ENCODE measurements at places on chromosomes 3 and 15. TPM values are rescaled to one million over a fixed set of nuclear protein-coding genes. Genes with fewer than 3 reads are reported as not detected.
A peak's percentile ranks its signal among the peaks of the same experiment; 100 is the strongest.

DNA sequence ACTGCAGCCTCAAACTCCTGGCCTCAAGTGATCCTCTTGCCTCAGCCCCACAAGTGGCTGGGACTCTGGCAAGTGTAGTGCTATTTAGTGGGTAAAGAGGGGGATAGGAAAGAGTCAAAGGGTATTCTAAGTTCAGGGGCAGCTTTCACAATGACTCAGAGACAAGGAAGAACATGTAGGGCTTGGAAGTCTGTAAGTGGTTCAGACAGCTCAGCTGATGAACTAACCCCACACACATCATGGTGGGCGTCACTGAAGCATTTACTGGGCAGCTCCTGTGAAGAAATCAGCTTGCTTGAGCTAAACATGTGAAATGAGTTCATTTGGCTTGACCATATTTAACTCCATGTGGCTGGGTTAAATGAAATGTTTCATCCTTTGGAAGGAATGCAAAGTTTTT lies 34.6 kb upstream of the THSD4 start:
- peak; percentile 70 for ATAC-seq

GRCh38 chr3:61686228-61686648 lies 124.9 kb downstream of the PTPRG start:
- ATAC-seq, result no peak

DNA sequence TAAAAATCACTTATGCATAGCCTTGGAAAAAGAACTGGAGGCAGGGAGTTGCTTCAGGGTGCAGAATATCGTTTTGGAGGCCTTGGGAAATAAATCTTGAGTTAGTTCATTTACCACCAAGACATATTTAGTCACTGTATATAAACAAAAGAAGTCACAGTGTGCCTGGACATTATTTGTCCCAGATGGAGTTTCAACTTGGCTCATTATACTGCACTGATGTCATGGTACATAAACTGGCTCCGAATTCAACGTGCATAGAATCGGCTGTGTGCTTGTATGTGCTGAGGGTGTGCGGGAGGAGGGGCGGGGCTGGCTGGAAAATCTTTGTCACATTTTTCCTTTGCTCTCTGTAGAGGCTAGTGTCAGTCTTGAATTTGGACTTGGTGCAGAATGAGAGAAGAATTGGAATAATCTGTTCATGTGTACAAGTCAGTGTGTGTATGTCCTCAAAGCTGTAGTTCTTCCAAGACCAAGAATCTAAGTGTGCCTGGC lies 86.6 kb downstream of the FNDC3B start:
- ATAC-seq, result no peak

Gene TGM5
- total RNA-seq, result 13.5 TPM

DNA sequence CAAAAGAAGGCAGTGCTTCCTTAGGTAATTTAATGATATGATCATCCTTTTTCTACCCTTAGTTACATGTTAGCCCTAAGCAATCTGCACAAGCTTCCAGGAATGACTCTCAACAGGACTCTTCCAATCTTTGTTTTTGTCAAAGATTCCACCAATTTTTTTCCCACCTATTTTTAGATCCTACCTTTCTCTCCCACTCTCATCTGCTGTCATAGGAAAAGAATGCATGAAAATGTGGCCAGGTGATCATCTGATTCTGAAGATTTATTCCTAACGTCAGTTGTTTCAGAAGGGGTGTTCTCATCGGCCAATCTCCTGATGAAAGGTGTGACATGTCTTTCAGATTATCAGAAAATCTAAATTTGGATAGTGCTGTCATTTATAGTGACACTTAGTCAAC lies 7.2 kb downstream of the CCDC54 start:
- ATAC-seq, result no peak

DNA sequence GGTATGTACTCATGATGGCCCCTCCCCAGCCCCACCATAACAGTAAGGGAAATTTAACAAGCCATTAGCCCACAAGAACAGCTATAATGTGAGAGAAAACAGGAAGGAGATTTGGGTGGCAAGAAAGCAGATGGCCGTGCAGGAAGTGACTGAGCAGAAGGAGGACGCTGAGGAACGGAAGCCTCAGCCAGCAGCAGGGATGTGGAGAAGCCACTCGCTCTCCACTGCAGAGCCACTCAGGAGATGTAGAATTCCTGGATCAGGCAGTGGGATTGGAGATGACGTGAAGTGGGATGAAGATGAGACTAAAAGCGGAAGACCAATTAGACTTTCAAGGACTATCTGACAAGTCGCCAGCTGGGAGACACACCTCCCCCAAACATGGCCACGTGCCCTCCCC lies 31.2 kb downstream of the PRR23E start:
- ATAC-seq, result no peak

DNA sequence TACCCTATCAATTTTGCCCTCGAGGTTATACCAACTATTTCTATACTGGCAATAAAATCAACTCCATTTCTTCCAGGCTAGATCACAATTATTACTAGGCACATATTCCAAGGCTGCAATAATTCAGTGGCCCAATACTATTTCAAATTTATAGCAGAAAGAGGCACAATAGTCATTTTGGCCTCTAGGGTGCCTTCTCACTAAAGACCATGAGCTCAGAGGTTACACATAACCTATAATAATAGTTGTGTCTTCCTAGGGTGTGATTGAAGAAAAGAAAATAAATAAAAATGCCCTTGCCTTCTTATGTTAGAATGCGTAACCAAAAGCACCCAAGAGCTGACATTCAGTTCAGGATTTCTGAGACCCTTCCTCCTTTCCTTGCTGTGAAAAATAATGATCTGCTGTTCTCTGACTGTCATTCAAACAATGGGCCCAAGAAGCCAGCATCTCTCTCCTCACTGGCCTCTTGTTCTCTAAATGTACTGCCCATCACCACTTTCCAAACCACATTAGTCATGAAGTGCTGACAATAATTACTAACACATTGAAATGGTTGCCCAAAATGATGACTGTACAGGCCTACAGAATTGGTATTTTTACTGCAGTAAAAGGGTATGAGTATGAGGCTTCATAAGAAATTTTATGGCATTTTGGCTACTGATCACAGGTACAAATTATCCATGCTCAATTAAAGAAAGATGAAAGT lies 244.8 kb downstream of the LRRN1 start:
- ATAC-seq, result no peak

DNA sequence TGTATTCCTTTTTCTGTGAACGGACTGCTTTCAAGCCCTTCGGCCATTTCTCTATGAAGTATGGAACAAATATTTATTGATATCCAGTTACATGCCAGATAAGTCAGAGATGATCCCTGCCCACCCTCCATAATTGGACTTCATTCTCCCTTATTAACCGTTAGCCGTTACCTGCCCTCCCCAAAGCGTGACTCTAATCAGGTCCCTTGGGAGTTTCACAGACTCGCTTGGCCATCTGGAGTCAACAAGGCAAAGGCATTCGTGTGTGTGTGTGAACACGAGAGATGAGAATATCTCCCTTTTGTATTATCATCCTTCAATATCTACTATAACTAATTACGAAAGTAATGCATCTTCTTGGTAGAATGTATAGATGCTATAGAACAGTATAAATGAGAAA lies 314.5 kb downstream of the TLE3 start:
- no peak for ATAC-seq

- no peak for ATAC-seq
Observed at GRCh38 chr15:99154271-99154670, 49.4 kb downstream of the SYNM start.

Gene SOX2
- 16.0 TPM for total RNA-seq

DNA sequence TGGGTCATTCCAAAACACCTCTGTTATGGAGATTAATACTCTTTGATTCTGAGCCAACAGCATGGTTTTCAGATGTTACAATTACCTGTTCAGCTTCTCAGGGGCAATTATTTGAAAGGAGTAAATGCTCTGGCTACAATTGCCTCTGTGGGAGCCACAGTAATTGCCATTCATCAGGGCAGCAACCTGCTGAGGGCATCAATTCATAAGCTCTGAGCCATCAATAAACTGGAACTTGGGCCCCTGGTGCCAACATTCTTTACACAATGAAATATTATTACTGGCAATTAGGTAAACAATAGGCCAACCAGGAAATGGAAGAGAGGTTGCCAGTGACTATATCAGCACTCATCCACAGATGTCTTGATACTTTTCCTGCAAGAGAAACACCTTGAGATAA lies 660.8 kb downstream of the MECOM start:
- ATAC-seq, result peak; percentile 18

GRCh38 chr3:170564664-170565063 lies 21.2 kb downstream of the SLC7A14 start:
- no peak for ATAC-seq

DNA sequence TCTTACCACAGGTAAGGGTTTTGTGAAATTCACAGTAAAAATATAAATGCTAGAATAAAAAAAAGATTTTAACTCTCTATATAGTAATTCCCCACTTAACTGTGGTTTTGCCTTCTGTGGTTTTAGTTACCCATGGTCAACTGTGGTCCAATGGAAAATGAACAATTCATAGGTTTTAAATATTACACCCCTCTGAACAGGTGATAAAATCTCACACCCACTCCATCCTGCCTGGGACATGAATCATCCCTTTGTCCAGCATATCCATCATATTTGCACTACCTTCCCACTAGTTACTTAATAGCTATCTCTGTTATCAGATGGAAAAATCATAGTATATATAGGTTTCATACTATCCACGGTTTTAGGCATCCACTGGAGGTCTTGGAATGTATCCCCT lies 49.2 kb downstream of the HDGFL3 start:
- no peak for ATAC-seq

GRCh38 chr15:70466305-70466704 lies 297.1 kb downstream of the UACA start:
- no peak for ATAC-seq

GRCh38 chr3:18049096-18049495 lies 306.7 kb upstream of the TBC1D5 start:
- ATAC-seq, result no peak

Gene TMEM108
- 0.60 TPM for total RNA-seq

DNA sequence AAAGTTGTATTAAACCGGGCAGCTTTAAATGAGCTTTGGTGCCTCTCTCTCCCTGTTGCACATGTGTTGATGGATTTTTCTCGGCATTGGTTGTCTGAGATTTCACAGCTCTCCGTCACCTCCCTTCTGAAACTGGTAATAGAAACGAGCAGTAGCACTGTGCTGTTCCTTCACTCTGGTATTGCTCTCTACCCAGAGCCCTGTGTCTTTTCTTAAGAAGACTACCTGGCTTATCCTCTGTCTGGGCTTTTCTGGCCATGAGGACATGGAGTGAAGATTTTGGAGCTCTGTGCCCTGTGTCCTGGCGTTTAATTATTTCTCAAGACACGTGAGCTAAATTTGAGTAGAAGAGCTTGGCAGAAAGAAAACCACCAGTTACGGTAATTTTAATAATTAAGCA lies 209.6 kb upstream of the EIF1B start:
- no peak for ATAC-seq

- ATAC-seq, result no peak
Observed at GRCh38 chr3:15978801-15979200, 181.0 kb upstream of the ANKRD28 start.

DNA sequence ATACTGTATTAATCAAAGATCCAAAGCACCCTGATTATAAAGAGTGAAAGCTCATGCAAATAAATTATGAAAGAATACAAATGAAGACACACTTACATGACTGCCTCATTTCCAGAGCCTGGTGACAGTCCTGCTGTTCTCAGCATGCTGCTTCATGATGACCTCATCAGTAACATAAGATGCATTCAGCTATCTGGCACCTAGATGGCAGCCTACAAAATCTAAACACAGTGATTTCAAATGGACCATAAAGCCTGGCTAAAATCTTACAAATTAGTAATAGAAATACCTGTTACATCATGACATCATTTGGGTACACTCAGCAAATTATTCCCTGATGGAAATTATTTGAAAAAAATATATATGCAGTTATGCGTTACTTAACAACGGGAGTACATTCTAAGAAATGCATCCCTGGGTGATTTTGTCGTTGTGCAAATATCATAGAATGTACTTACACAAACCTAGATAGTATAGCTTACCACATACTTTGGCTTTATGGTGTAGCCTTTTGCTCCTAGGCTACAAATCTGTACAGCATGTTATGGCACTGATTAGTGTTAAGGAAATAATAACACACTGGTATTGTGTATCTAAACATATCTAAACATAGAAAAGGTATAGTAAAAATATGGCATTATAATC lies 207.2 kb downstream of the EPHA3 start:
- ATAC-seq, result peak; percentile 53

DNA sequence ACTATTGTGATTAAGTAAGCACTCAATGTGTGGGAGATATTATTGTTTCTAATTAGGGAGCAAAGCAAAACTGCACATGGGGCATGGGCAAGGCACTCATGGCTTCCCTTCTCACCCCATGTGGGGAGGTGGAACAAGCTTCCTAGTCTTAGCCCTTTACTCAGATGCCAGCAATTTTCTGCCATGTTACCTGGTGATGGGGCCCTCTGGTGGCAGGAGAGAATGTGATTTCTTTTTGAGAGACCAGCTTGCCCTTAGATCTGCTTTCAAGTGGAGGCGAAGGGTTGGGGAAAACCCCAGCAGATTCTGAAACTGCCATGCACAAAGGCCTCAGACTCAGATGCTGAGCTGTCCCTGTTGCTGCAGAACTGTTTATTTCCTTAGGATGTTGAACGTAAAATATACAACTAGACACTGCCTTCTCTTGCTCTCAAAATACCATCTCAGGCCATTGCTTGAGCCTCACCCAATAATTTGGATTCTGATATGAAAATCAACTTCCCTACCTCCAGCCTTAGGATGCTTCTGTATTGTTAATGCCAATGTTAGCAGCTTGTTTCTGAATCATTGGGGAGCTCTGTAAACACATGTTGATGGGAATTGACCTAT lies 130.2 kb upstream of the TPRG1 start:
- peak; percentile 57 for ATAC-seq

- ATAC-seq, result no peak
Observed at GRCh38 chr3:63920001-63920400, 7.8 kb upstream of the SCAANT1 start.

DNA sequence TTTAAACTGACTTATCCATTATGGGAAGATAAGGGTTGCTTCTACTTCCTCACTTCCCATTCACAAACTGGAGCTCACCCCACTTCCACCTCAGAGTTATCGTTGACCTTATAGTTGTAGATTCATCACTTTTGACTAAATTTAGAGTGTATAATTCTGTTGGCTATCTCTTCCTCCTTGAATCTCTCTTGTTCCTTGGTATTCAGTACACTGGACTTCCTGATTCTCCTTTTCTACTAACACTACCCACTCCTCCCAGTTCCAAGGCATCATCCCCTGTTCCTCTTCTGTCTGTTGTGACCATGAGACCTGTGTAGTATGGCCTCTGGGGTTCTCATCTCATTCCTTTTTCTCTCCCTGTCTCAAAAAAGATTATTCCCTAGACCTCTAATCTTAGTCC lies 5.9 kb upstream of the GPR87 start:
- ATAC-seq, result no peak
